ENCODE measurements at places on chromosomes 12 and 14.
A peak's percentile ranks its signal among the peaks of the same experiment; 100 is the strongest.

DNA sequence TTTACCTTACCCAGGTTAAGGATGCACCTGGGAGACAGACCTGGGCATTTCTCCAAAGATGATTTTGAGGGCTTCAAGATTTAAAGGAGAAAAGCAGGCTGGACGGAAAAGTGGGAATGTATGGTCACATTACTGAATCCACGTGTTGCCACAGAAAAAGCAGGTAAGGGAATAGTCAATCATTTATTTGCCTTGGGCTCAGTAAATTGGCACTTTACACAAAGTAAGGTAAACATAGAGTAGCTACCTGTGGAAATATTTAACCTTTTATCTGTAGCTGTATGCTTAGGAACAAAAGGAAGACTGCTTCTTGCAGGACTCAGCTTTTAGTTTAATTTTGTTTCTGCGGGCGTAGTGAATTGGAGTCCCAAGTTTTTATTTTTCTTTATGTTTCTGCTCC is 153.3 kb downstream of the SLCO1B3 start:
- DNase-seq, result no peak

GRCh38 chr12:2112401-2112800 is 59.6 kb downstream of the CACNA1C start:
- no peak for DNase-seq

GRCh38 chr12:38995249-38995648 is 89.9 kb upstream of the CPNE8 start:
- DNase-seq, result no peak

- DNase-seq, result no peak
These were observed 242.0 kb downstream of the ADAMTS20 start for GRCh38 chr12:43309959-43310358.

GRCh38 chr12:94240171-94240570 is 91.8 kb downstream of the PLXNC1 start:
- DNase-seq, result no peak

DNA sequence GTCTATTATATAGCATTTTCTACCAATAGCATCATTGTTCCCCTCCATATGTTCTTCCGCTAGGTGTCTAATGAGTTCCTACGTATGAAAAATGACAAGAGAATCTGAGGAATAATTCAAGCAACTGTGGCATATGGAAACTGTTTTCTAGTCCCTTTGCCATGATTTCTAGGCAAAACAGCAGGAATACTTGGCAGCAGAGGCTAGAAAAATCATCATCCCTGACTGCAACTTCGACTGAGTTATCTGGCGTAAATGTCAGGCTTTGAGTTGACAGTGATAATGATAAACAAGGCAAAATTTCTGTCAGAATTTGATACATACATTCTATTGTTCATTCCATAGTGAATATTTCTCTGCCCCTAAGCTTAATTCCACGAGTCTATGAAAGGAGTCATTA is 572.8 kb upstream of the USP15 start:
- no peak for DNase-seq

GRCh38 chr14:92615451-92615850 is 101.9 kb downstream of the RIN3 start:
- peak; percentile 95 for DNase-seq

DNA sequence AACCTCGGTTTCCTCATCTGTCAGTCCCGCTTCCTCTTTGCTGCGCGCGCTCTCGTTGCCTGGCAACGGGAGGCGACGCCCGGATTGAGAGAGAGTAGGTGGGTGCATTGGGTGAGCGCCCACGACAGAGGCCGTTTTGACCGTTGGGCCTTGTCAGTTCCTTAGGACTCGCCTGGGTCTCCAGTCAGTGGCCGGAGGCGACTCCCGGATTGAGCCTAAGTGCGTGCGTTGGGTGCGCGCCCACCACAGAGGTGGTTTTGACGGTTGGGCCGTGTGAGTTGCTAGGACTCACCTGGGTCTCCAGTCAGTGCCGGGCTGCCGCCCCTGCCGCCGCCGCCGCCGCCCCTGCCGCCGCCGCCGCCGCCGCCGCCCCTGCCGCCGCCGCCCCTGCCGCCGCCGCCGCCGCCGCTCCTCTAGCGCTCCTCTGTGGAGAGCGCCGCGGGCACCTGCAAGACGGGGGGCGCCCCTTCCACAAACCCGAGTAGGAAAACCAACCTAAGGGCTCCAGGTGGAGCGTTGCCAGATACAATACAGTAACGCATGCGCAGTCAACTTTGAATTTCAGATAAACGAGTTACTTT is 37.2 kb downstream of the APOBEC1 start:
- DNase-seq, result no peak

DNA sequence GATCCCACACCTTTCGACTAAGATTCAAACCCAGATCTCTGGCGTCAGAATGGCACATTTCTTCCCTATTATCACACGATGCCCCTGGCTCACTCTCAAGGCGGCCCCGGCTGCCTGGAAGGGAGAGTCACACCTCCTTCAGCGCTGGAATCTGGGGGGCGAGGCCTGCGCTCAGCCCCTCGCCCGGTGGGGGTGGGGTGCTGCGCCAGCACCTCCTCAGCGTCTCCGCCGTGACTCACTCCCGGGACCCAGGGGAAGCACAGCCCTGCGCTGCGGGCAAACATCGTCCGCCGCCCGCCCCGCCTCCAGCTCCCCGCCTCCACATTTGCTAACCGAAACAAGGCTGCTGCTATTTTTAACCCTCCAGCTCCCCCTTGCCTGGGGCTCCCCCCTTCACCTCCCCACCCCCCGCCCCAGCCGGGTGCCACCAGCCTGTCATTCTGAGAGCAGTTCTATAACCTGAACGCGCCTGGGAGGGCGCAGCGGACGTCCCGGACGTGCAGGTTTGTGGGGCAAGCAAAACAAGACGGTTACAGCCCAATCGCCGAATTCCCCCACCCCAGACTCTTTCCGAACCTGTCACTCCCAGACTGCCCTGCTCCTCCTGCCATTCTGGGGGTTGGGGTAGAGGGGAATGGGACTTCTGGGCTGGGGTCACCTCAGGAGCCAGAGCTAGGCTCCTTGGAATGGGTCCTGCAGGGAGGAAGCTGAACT is 6.7 kb downstream of the HDAC7 start:
- DNase-seq, result peak; percentile 89

- no peak for DNase-seq
These were observed 83.2 kb downstream of the ITPK1 start for GRCh38 chr14:93032421-93032936.

GRCh38 chr12:11412731-11413130 is 17.4 kb upstream of the PRB2 start:
- DNase-seq, result no peak

- no peak for DNase-seq
These were observed 63.1 kb upstream of the VASH1 start for GRCh38 chr14:76698191-76698590.

DNA sequence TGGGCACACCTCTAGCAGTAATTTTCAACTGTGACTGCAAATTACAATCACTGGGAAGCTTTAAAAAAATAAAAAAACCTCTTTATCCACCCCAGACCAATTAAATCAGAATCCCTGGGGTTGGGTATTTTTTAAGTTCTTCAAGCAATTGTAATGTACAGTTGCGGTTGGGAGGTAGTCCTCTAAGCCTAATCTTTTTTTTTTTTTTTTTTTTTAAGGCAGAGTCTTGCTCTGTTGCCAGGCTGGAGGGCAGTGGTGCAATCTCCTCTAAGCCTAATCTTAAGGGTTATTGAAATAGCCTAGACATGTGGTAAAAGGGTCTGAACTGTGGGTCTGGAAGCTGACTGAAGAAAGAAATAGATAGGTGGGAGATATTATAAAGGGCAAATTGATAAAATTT is 230.5 kb downstream of the AKAP6 start:
- DNase-seq, result no peak

DNA sequence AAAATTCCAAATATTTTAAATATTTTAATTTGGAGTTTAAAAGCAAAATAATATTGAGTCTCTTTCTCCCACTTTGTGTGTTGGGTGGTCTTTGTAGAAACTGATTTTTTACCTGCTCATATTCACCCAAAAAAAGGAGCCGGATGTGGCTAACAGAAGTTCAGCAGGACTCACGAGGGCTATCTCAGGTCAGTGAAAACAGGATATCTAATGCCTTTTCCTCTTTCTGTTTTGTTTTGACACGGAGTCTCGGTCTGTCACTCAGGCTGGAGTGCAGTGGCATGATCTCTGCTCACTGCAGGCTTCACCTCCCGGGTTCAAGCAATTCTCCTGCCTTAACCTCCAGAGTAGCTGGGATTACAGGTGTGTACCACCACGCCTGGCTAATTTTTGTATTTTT is 30.8 kb downstream of the COA8 start:
- no peak for DNase-seq

DNA sequence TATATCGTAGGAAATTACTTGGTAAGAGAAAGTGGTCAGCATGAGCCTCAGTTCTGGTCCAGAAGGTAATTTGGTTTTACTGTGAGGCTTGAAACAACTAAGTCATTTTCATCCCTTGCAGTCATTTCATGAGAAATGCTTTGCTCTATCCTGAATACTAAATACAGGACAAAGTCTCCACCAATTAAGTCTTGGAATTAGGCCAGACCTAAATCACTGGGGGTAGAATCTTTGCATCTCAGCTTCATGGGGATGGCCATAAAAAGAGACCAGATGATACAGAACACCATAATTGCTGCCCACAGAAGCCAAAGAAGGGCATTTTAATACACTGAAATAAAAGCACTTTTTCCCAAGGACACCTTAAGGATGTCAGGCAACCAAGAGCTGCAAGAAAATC is 277.9 kb upstream of the DCN start:
- no peak for DNase-seq

GRCh38 chr14:59239022-59239421 is 50.6 kb downstream of the DAAM1 start:
- no peak for DNase-seq

- no peak for DNase-seq
These were observed 302.5 kb upstream of the FKBP4 start for GRCh38 chr12:2492236-2492635.

DNA sequence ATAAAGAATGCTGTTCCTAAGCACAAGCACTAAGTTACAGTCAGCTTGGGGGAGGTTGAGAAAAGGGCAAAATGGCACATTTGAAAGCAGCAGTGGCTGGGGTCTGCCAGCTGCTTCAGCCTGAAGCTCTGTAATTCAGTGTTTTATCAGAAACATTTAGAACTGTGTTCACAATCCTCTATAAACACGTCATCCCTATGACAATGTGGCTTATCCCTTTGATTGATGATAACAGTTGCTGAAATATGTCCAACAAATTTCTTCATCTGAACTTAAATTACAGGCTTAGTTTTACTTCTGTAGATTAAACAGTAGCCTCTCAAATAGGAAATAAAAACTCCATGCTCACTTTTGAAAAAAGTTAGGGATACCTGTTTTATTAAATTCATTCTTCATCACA is 108.8 kb downstream of the VEZT start:
- no peak for DNase-seq

DNA sequence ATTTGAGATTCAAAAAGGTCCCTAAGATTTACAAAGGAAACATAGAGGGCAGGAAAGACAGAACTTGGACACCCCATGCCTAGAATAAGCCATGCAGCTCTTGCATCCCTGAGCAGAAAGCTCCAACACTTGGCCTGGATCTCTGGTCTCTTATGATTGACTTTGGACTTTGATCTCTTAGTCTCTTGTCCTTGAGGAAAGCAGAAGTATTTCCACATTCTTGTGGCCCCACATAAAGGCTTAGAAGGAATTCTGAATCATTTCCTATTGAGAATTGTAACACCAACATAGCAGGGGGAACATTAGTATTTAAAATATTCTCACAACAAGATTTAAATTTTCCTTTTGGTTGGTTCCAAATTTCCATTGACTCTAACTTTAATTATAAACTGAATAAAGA is 283.7 kb upstream of the PRKD1 start:
- no peak for DNase-seq

- DNase-seq, result no peak
These were observed 2.0 kb downstream of the MGP start for GRCh38 chr12:14883686-14884085.

GRCh38 chr12:129064209-129064855 is 211.1 kb downstream of the GLT1D1 start:
- DNase-seq, result no peak

DNA sequence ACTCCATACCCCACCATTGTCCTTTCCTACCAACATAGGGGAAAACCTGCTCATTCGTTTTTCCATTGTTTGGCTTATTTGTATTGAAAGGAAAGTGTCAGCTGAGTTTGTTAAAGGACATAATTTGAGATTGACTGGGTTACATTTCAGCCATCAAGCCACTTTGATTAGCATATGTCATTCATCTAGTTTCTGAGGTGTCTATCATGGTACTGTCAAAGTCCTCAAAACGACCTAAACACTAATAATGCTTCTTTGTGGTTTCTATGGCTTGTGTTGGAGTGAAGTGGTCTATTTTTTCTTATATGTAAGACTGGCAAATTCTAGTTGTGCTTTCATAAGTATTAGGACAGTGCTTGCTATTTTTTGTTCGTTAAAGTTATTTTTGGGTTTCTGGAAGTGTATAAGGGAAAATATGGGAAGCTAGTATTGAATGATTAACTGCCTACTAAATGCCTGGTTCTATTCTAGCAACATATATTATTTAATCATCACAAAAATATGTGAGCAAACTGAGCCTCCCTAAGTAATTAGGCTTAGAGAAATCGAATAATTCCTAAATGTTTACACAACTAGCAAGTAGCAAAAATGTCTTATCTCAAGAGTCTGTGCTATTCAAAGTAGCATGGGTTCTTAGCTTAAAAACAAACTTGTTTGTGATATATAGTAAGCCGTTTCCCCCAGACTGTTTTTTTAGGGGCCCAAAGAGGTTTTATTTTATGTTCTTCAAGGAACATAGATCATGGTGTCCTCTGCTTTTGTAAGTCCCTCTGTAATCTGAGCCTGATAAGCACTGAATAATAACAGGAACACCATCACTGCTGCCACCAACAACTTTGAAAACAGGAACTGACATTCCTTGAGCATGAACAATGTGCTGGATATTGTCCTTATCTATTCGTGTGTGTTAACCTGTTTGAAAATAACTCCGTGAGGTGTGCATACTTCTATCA is 67.1 kb downstream of the DERA start:
- DNase-seq, result no peak

DNA sequence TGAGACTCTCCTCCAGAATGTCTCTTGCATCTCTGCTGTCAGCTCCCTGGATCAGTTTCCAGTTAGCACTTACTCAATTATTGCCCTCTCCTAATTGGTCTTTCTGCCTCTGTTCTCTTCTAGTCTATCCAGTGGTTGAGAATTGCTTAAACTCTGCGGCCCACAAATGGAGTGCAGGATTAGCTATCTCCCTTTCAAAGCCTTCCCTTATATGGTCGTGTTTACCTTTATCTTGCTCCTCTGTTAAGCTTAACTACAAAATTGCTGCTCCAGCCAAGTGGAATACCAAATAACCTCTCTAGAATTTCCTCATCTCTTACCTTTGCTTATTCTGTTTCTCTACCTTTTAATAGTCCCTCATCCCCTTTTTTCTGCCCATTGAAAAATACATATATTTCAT is 132.7 kb downstream of the NRXN3 start:
- DNase-seq, result no peak

- DNase-seq, result no peak
These were observed 194.5 kb downstream of the DPF3 start for GRCh38 chr14:72699443-72699842.

- no peak for DNase-seq
These were observed 24.4 kb upstream of the KITLG start for GRCh38 chr12:88604646-88605045.

GRCh38 chr14:96911499-96912149 is 114.4 kb downstream of the VRK1 start:
- no peak for DNase-seq

GRCh38 chr12:108724054-108724889 is 7.0 kb downstream of the CORO1C start:
- no peak for DNase-seq
